ENCODE measurements at places on chromosomes 16 and 17.

DNA sequence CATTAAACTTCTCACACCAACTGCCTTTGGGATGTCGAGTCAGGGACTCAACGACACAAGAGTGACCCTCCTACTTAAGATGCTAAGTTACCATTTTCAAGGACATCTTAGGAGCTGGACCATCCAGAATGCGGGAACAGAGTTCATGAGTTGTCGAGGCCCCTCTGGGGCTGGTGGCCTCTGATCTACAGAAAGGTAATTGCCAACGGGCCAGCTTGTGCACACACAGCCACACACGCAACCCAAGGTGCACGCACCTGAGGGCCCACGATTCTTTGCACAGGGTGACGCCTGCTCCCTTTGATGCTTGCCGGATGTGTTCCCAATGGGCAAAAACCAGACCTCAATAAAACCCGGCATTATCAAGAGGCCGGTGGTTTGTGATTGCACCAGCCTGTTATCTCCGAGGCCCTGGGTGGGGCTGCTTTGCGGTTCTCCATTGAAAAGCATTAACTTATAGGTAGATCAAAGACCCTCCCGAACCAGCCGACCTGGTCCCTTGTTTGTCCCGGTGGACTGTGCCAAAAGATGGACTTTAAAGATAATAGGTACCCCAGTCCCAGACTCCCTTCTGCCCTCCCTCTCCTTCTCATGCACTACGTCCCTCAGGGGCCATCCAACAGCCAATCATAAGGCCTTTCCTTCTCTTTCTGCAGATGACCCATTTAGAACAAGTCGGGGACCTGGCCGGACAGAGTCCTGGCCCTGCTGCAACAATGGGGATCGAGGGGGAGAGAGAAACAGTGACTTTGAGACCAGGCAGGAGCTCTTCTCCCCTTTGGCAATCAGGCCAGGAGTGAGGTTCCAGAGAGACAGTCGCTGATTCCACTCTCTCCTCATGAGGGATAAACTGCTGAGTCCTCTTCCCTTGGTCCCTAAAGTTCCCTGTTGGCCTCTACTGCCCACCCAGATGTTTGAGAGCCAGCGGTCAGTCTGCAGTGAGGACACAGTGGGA is 292.5 kb downstream of the SOX9 start:
- DNase-seq, result no peak

DNA sequence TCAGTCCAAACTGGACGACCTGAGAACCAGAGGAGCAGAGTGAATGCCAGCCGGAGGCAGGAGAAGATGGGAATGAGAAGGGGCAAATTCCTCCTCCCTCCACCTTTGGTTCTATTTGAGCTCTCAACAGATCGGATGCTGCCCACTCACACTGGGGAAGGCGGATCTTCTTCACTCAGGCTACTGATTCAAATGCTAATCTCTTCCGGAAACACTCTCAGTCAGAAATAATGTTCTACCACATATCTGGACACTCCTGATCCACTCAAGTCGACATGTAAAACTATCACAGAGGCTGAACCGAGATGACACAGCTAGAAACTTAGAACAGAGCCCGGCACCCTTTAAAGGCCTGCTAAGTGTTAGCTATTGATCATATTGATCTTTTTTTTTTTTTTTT is 57.4 kb upstream of the GRIN2A start:
- DNase-seq, result no peak

DNA sequence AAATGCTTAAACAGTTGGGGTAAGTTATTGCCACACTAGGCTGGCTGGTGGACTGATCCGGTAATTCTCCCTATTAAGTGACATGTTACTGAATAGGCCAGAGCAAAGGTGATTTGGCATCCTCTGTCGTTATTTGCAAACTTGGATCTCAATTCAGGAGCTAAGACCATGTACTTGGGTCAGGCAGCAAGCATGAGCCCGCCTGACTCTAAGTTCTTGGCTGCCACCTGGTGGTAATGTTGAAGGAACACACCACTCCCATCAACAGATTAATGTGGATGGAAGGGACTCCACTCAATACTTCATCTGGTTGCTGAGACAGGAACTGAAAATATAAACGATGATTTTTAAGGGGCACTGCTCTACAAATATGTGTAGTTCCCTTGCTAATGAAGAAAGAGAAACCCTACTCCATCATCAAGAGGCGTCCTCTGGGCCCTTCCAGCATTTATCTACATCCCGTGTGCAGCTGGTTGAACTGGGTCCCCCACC is 70.8 kb downstream of the EMP2 start:
- DNase-seq, result peak; percentile 52

DNA sequence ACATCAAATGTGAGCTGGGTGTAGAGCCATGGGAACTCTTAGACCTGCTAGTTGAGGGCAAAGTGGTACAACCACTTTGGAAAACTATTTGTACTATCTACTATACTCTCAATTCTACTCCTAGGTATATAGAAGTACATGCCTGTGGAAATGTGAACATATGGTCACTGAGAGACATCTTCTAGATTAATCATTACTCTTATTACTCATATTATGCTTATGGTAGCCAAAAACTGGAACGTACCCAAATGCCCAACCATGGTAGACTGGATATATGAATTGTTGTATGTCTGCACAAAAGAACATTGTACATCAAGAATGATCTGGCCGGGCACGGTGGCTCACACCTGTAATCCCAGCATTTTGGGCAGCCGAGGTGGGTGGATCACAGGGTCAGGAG is 2.7 kb downstream of the WDR45B start:
- DNase-seq, result no peak
